ENCODE measurements at places on chromosomes 4 and X.

GRCh38 chr4:15513545-15513944, 43.9 kb downstream of the CC2D2A start:
- no peak for DNase-seq

- peak; percentile 11 for DNase-seq
These were observed 342 bp downstream of the EOLA2 start for GRCh38 chrX:149937871-149938426.

- DNase-seq, result no peak
These were observed 98.6 kb downstream of the LARP7 start for GRCh38 chr4:112735474-112735951.

DNA sequence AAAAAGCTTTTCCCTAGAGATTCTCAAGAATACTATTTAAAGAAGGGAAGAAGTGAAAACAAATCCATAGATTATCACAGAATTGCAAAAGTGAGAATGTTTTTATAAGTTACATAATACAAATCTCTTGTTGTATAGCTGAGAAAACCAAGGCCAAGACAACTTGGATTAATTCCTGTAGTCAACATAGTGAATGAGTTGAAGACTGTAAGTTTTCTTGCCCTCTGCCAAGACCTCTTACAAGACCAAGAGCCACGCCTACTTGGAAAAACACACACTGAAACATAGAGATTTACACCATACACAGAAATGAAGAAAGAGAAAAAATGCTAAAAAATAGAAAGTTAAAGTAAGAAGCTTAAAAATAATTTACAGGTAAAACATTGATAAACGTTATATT, 2024.0 kb downstream of the PCDH7 start:
- no peak for DNase-seq

GRCh38 chrX:136130931-136131833, 16.2 kb upstream of the FHL1 start:
- no peak for DNase-seq

DNA sequence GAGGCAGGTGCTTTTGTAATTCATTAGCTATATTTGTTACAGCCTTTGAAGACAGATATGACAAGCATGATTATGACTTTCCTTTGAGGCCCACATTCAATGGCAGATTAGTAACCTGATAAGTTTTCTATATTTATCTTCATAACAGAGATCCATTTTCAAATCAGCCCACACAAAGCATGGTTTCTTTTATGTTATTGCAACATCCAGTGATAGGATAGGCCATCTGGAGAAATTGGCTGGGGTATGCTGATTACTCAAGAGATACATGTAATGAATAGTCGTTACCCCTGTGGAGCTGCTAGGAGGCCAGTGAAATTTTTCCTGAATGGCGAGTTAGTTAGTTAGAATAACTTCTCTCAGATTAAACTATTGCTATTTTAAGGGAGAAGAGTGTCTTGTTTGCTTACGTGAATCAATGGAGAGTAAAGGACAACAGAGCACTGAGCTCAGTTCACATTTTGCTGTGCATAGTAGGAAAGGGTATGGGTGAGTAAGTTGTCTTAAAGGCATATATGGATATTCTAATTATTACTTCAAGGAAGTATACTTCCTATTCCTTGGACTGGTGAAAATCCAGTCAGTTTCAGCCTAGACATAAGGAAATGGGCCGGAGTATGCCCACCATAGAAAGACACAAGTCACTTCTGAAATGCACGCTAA, 79.2 kb upstream of the DKK2 start:
- no peak for DNase-seq

DNA sequence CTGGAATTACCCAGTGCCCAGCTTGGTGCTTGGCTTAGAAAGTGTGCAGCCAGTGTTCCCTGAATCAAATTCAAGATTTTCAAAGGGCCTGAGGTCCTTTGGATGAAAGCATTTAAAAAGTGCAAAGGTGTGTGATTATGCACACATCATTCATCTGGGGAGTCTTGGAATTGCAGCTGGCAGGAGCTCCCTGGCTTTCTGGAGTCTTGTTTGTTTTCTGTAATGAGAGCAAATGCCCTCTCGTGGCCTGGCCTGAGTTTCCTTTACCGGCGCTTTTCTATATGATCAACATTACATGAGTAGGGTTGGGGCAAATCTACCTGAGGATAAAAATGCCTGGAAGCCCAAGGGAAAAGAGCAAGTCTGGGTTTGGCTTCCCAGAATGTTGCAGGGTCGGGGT, 24.6 kb upstream of the SORCS2 start:
- DNase-seq, result no peak

GRCh38 chrX:64894454-64895038, 81.7 kb downstream of the ZC4H2 start:
- no peak for DNase-seq
